Astrocyte of the spinal cord (primary cell): ENCODE measurements at places on chromosomes 3 and 15.

DNA sequence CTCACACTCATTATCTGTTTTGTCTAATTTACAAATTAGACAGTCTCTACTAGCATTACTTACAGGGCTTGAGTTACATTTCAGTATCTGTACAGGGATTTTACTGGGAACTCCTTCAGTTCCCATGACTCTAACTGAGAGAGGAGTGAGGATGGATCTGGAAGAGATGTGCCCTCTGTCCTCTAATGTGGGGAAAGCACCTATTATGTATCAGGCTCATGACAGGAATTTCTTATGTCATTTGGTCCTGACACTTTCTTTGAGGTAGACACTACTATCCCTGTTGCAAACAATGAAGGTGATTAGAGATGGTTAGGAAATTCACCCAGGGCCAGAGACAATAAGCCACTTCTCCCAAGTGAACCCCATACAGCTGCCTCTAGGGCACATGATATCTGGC, 10.9 kb upstream of the NCKIPSD start:
- DNase-seq = no peak

- DNase-seq = peak; percentile 10
Observed at GRCh38 chr3:133896002-133896761, 500 bp upstream of the RAB6B start.

- DNase-seq = no peak
Observed at GRCh38 chr15:66025972-66026371, 156.7 kb downstream of the RAB11A start.

- DNase-seq = no peak
Observed at GRCh38 chr3:148607491-148607890, 90.2 kb upstream of the AGTR1 start.

DNA sequence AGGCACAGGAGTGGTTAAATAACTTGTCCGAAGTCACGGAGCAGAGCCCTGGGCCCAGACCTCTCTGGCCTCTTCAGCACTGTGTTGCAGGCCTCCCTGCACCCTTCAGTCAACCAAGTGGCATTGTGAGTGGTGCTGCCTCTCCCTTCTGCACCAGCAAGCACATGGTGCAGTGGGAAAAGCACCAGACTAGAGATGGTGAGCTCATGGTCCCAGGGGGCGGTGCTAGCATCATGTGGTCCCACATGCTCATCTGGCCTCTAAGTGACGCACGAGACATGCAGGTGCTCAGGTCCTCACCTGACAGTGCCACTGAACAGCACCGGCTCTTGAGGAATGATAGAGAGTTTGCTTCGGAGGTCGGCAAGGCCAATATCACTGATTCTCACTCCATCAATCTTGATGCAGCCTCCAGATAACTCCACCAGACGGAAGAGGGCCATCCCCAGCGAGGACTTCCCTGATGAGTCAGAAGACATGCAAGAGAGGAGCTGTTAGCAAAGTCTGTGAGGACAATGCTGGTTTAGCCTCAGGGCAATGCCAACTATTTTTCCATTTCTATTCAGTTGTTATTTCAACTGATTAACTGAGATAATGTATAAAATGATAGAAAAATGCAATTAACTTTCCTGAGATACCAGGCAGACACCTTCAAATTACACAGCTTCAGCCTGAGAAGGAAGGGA, 53.1 kb upstream of the PARL start:
- DNase-seq = no peak

DNA sequence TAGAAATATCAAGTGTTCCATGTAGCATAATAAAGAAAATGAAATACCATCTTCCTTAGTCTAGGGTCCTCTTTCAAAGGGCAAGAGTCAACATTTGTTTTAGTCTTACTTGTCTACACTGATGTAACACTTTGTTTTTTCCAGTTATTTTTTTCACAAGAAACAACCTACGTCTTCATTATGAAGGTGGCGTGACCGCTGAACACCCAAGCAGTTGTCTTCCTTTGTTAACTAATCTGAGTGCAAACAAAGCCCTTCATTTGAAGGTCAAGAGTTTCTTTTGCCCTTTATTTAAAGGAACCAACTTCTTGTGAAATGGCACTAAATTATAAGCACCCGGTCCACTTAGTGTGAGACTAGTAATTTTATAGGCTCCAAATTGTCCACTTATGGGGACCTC, 73.2 kb downstream of the CD47 start:
- no peak for DNase-seq

DNA sequence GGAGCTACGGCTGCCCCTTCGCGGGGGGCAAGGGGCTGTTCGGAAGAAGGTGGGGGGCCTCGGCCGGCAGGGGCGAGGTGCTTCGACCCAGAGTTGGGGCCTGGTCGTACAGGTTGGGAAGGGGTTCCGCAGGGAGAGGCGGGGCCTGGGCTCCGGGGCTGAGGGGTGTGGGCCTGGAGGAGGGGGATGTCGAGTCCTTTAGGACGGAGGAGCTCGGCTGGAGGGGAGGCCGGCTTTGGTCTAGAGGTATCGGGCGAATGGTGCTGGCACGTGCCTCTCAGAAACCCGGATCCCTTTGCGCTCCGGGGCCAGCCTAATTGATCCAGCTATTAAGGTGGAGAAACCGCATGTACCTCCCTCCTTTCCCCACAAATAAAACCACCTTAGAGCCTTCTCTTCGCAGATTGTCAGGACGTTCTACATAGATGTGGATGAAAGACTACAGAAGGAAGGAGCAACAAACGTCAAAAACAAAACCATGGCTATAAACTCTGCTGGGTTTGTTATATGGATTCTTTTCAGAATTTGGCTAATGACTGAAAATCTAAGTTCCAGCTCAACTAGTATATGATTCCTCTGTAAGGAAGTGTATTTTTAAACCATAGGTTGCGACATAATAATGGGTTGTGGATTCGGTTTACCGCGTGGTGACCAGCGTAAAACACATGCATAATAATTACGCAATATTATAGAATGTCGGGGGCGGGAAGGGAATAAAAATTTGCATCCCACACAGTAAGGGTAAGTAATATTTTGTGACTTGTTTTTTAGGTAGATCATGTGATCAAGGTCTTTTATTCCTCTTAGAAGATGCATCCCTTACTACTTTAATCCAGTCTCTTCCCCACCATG, 644 bp upstream of the NGLY1 start:
- peak; percentile 46 for DNase-seq

DNA sequence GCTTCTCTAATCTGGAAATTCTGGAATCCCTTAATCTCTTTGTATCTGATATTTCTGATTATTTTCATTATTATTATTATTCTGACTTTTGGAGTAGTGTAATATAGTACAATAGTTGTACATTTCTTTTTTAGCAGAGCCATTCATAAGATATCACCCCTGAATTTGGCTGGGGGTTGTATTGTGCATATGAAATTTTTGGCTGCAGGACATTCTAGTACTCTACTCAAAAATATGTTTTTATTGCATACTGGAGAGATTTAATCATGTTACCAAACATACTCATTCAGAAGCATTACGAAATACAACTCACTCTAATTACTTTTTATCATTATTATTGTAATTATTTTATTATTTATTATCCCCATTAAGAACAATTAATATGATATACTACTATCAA, 589.7 kb upstream of the KCNMB2 start:
- DNase-seq = no peak

DNA sequence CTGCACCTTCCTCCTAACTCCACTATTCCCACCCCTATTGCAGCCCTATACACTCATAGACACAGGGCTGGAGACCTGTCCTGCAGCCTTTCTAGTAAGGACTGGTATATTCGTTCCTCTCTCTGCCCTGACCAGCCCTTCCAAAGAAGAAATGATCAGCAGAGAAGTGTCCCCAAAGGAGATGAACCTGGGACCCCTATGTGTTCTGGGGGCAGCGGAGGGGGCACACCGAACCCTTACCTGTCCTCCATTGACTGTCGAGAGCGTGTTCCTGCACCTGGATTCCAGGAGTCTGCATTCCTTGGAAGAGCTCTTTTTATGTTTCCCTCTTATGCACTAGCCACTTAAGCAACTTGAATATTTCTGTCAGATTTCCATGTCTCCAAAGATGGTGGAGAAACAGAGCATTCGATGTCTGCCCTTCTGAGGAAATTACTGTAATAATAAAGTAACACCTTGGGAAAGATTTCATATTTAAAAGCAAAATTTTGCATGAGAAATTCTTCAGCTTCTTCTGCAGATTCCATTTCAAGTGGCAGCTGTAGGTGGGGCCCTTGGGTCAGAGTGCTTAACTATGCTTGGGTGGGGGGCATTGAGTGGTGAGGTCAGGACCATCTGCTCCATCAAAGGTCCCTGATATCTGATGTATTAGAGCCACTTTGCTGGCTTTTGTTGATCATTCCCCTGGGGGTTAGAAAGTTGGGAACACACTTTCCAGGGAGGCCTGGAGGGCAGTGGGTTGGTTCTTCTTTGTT, 6.3 kb downstream of the EPHB1 start:
- DNase-seq = no peak
